Activated gamma-delta T cell treated with anti-CD3 and anti-CD28 coated beads, Interleukin-2, amount 50 U/mL, for 16 hours (primary cell): ENCODE measurements at places on chromosomes 4 and X.

DNA sequence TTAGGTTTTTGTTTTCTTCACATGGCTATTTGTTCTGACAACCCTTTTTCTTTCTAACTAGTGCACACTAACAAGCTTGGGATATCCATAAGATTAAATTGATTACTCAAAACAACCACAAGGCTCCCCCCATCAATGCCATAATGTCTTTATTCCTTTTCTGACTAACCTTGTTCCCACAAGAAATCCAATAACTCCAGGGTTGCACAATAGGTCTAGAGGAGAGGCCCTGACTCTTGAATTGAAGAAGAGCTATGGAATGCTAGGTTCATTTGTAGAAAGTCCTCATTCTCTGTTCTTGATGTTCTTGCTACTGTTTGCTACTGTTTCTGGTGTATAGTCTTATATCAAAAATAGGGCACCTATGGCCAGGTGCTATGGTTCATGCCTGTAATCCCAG, 71.0 kb downstream of the PRRG1 start:
- no peak for DNase-seq

GRCh38 chr4:86178211-86178610, 181.6 kb downstream of the MAPK10 start:
- no peak for DNase-seq

DNA sequence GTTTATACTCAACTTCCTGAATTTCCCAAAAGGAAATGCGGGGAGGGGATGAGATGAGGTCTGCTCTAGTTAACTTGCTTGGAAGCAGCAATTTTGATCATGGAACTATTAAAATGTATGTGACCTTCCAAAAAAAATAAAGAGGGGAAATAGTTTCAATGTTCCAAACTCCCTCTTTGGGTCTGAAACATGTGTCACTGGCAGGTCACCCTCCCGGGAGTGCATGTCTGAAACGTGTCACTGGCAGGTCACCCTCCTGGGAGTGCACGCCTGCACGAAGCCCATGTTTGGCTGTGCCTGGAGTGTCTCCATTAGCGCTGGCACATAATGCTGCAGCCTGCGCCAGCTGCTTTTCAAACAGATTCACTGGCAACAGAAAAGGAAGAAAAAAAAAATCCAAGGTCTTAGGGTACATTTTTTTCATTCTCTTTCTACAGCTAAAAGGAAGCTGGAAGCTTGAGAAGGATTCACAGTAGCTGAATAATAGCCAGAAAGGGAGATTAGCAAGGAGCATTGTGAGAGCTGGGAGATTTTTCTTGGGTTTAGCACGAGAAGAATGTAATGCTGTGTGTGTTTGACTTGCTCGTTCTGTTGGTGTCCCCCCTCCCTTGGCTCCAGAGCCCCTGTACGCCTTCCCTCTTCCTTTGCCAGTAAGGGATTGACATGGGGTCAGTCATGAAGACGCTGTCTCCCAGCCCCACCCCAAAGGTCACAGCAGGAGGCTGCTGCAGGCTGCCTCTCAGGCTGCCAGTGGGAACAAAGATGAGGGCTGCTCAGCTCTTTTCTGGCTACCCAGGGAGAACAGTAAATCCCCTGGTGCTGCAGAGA, 39.2 kb upstream of the TLR3 start:
- no peak for DNase-seq

- no peak for DNase-seq
Measured at GRCh38 chr4:183499801-183500200, 5.1 kb upstream of the ING2 start.

DNA sequence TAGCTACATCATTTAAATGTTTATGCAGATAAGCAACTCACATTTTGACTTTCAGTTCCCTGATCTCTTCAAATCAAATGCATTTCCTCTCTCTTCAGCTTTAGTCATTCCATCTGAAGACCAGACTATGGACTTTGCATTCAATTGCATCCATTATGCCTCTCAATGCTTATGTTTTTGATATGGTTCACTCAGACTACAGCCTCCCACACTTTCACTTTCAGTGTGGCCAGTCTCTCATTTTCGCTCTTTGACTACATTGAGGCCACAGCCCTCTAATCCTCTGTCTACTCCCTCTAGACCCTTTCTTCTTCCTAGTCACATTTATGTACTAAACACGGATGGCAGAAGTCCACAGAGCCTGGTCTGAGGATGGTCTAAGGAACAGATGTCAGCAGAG, 24.5 kb upstream of the VEGFC start:
- DNase-seq = no peak

GRCh38 chr4:1799387-1800375, 6.6 kb downstream of the FGFR3 start:
- DNase-seq = no peak

DNA sequence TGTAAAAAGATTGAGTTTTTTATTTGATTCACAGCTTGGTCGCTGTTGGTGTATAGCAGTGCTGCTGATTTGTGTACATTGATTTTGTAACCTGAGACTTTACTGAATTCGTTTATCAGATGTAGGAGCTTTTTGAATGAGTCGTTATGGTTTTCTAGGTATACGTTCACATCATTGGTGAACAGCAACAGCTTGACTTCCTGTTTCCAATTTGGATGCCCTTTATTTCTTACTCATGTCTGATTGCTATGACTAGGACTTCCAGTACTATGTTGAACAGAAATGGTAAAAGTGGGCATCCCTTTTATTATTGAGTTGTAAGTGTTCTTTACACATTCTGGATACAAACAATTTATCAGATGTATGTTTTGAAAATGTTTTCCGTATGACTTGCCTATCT, 76.0 kb downstream of the ADGRG4 start:
- DNase-seq = no peak

GRCh38 chrX:40169193-40170101, 71.7 kb upstream of the BCOR start:
- peak; percentile 66 for DNase-seq

- no peak for DNase-seq
Measured at GRCh38 chr4:66694739-66695138, 850.6 kb downstream of the CENPC start.

GRCh38 chr4:17616283-17616682, 1.8 kb downstream of the MED28 start:
- DNase-seq = no peak

- DNase-seq = no peak
Measured at GRCh38 chr4:3290476-3290875, 2.3 kb upstream of the RGS12 start.

DNA sequence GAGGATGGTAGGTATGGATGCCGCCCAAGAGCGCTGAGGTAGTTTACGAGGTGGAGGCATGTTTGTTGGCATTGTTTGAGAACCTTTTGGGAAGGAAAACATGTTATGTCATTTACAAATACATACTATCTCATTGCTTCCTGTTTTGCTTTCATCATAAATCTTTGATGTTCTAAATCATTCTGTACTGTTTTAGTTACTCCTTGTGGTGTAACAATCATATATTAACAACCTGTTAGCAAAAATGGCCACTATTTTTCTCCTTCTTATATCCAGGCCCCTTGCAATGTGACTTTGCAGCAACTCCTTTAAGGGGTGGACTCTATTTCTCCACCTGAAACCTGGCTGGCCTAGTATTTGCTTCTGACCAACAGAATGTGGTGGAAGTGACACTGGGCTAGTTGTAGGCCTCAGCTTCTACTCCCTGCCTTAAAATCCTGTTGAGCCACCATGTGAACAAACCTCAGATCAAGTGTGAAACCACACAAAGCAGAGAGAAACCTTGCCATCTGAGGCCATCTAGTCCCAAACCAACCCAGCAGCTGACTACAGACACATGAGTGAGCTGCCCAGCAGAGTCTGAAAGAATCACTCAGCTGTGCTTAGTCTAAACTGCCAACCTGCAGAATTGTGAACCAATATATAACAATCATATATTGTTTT, 15.8 kb upstream of the CXorf38 start:
- DNase-seq = no peak

DNA sequence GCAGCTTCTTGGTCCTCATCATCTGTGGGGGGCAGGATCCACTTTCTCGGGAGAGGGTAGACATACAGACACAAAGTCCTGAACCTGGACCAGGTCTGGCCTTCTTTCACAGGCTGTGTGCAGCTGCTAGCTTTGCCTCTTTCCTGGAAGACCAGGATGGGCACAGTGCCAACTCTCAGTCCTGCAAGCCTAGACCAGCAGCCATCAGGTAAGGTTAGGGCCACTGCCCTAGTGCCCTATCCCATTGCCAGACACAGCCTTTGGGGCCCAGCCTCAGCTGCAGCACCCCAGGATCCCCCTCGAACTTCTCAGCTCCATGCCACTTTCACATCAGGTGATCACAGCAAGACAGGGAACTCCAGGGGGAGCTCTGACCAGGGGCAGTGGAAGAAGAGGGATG, 38.4 kb downstream of the ZNF185 start:
- no peak for DNase-seq

- DNase-seq = no peak
Measured at GRCh38 chr4:176268963-176269362, at the start of gene ASB5. ASB5 (minus strand) TSS chr4:176269222; CDS start chr4:176269108, 114 bp downstream.

DNA sequence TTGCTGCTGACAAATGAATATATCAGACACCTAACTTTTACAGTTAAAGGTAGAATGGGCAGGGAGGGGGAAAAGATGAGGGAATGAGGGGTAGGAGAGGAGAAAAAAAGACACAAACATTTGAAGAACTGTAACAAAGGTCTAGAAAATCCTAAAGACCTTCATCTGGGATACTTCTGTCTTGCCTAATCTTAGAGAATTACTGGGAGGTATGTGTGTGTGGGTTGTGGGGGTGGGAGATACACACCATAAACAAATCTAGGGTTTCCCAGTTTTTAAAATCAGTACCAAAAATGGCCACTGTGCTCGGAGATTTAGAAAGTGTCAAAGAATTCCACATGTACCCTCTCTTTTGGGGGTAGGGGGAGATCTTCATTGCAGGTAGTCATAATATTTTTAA, 166.7 kb downstream of the SH3KBP1 start:
- DNase-seq = no peak

GRCh38 chrX:108134724-108135123, 43.1 kb downstream of the ATG4A start:
- DNase-seq = no peak

DNA sequence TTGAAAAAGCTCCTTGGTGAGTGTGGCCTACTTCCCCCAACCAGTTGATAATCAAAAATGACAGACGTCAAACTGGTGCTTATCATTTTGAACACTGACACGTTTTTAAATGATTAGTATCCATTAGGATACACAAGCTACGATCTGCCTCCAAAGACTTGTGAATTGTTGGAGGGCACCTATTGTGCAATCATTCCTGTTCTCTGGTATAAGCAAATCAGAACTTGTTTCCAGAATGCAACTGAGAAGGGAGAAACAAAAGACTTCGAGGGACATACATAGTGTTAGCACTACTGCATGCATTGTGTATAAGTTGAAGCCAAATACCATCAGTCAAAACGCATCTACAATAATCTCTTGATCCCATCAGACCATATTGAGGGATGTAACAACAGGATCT, 11.6 kb downstream of the NPY2R start:
- DNase-seq = no peak

DNA sequence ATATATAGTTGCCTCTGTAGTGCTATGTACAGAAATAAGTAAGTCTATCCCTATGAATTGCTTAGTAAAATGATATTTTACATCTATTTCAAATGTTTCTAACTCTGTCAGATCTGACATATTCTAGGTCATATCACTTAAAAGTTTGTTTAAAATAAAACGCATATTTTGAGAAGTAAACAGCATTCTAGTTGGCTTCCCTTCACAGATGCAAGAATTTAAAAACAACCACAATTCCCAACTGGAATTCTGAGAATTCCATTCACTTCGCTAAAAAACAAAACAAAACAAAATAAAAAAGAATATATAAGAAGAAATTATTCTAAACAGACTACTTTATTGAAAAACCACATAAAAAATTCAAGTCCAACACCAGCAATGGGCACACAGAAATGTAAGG, 126.0 kb downstream of the PPP3CA start:
- DNase-seq = no peak

DNA sequence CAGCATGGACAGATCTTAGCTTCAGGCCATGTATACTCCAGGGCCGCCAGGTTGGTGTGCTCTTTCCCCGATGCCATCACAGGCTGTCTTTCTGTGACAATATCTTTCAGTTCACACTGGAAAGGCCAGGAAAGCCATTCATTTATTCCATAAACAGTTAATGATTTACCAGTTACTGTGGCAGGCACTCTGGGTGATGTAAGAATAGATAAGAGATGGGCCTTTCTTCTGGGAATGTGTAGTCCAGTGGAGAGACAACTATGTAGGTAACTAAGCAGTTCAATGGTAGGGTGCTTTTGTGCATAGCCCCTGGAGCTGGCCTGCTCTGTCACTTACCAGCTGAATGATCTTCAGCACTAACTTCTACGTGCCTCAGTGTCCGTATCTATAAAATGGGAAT, 46.3 kb upstream of the LEF1 start:
- DNase-seq = no peak

- no peak for DNase-seq
Measured at GRCh38 chrX:133813971-133814370, 171.4 kb downstream of the GPC3 start.

GRCh38 chr4:85474356-85474755, 594 bp upstream of the ARHGAP24 start:
- DNase-seq = no peak

GRCh38 chr4:866761-867390, 40.9 kb upstream of the CPLX1 start:
- no peak for DNase-seq

DNA sequence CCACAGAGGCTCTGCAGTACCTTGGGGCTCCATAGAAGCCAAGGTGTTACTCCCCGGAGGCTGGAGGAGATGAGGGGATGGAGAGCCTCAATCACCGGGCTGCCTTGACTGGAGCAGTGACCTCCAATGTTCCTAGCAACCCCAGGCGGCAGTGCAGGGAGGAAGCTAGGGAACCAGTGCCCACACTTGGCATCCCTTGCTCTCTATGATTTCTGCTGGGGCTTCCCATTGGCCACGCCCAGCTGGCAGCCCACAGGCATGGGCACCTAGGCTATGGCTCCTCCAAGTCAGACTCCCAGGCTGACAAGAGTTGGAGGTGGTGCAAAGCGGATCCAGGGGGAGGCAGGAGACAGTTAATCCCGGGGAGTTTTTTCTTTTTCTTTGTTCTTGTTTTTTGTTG, 229.7 kb downstream of the EVC2 start:
- DNase-seq = no peak

GRCh38 chr4:76801621-76802235, 96.2 kb downstream of the SOWAHB start:
- no peak for DNase-seq

- DNase-seq = peak; percentile 41
Measured at GRCh38 chrX:21374163-21374993, at the start of gene CNKSR2. CNKSR2 (plus strand) TSS chrX:21374418; CDS start chrX:21374898, 480 bp downstream.

GRCh38 chr4:42483426-42484379, 86.4 kb downstream of the SHISA3 start:
- no peak for DNase-seq

DNA sequence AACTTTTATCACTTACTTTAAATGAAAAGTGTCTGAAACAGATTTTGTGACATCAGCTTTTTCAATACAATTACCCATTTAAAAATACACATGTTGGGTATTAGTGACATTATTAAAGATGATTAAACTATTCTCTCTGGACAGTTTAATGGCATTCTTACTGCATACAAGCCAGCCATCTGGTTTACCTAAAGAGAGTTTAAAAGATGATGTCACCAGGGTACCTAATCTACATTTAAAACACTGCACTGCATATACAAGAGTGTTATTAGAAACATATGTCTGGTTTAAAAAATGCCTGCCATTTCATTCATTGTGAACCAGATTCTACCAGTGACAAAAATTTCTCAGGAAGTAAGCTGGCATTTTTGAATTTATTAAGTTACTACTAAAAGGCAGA, 919.1 kb downstream of the ADGRL3 start:
- no peak for DNase-seq

- no peak for DNase-seq
Measured at GRCh38 chr4:7358100-7358735, 76.5 kb downstream of the PSAPL1 start.

GRCh38 chr4:4386296-4386735, 586 bp upstream of the NSG1 start:
- no peak for DNase-seq
